Activated CD8-positive, alpha-beta memory T cell treated with anti-CD3 and anti-CD28 coated beads, Interleukin-2, amount 10 ng/mL, durations not matched to agents 7 days and 5 days (primary cell): ENCODE measurements at places on chromosomes 16 and 17. TPM values are rescaled to one million over a fixed set of nuclear protein-coding genes. Genes with fewer than 3 reads are reported as not detected.

DNA sequence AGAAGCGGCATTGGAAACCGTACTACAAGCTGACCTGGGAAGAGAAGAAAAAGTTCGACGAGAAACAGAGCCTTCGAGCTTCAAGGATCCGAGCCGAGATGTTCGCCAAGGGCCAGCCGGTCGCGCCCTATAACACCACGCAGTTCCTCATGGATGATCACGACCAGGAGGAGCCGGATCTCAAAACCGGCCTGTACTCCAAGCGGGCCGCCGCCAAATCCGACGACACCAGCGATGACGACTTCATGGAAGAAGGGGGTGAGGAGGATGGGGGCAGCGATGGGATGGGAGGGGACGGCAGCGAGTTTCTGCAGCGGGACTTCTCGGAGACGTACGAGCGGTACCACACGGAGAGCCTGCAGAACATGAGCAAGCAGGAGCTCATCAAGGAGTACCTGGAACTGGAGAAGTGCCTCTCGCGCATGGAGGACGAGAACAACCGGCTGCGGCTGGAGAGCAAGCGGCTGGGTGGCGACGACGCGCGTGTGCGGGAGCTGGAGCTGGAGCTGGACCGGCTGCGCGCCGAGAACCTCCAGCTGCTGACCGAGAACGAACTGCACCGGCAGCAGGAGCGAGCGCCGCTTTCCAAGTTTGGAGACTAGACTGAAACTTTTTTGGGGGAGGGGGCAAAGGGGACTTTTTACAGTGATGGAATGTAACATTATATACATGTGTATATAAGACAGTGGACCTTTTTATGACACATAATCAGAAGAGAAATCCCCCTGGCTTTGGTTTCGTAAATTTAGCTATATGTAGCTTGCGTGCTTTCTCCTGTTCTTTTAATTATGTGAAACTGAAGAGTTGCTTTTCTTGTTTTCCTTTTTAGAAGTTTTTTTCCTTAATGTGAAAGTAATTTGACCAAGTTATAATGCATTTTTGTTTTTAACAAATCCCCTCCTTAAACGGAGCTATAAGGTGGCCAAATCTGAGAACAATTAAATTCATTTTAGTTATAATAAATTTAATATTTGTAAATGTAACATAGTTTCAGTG, 1.7 kb downstream of the HEXIM1 start:
- H3K4me1 ChIP-seq: peaks cover 38% of the 10 kb centered on the region
- H3K27me3 ChIP-seq: peaks cover 2% of the 10 kb centered on the region
- peak overlapping the region; percentile 100 for H3K27ac ChIP-seq
- peak; percentile 68 for DNase-seq
- H3K4me3 ChIP-seq: peak overlapping the region; percentile 99
- H3K36me3 ChIP-seq: peaks cover 12% of the 10 kb centered on the region

- H3K4me1 ChIP-seq: no peaks in the 10 kb centered on the region
- no peak for DNase-seq
- H3K27ac ChIP-seq: no peak overlapping the region
- peaks cover 48% of the 10 kb centered on the region for H3K27me3 ChIP-seq
- H3K4me3 ChIP-seq: no peak overlapping the region
Measured at GRCh38 chr16:24291932-24292331, 35.8 kb downstream of the CACNG3 start.

Gene SEPTIN12
- total RNA-seq: not detected

GRCh38 chr16:74635303-74635702, 28.4 kb upstream of the GLG1 start:
- peaks cover 3% of the 10 kb centered on the region for H3K4me1 ChIP-seq
- no peak for DNase-seq
- no peak overlapping the region for H3K4me3 ChIP-seq
- H3K27ac ChIP-seq: no peak overlapping the region

Gene PRR29
- total RNA-seq: 1.5 TPM

DNA sequence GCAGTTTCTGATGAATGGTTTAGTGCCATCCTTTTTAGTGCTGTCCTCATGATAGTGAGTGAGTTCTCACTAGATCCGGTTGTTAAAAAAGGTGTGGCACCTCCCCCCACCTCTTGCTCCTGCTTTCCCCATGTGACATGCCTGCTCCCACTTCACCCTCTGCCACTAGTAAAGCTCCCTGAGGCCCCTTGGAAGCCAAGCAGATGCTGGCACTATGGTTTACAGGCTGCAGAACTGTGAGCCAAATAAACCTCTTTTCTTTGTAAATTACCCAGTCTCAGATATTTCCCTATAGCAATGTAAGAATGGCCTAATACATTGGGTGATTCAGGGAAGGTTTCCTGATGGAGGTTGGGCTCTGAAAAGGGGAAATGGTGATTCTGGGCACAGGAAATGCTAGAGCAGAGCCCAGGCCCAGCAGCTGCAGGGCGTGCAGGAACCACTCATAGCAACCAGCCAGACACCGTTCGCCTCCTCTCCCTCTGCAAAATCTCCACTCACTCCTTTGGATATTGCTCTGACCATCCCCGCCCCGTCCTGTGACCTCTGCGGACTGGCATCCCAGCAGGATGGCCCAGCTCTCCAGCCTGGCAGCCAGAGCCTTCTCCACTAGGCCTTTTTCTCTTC, 2.6 kb upstream of the ADORA2B start:
- no peak overlapping the region for H3K27ac ChIP-seq
- DNase-seq: no peak
- H3K36me3 ChIP-seq: no peaks in the 10 kb centered on the region
- peaks cover 12% of the 10 kb centered on the region for H3K4me1 ChIP-seq

- H3K4me3 ChIP-seq: no peak overlapping the region
- peaks cover 13% of the 10 kb centered on the region for H3K36me3 ChIP-seq
- no peak overlapping the region for H3K27ac ChIP-seq
- DNase-seq: no peak
- peaks cover 18% of the 10 kb centered on the region for H3K4me1 ChIP-seq
Measured at GRCh38 chr17:45425125-45425983, 7.3 kb downstream of the ARHGAP27 start.

GRCh38 chr17:64281962-64282752, 19.1 kb upstream of the TEX2 start:
- no peaks in the 10 kb centered on the region for H3K36me3 ChIP-seq
- no peak overlapping the region for H3K4me3 ChIP-seq
- no peaks in the 10 kb centered on the region for H3K27me3 ChIP-seq
- H3K4me1 ChIP-seq: peaks cover 5% of the 10 kb centered on the region
- DNase-seq: peak; percentile 59

DNA sequence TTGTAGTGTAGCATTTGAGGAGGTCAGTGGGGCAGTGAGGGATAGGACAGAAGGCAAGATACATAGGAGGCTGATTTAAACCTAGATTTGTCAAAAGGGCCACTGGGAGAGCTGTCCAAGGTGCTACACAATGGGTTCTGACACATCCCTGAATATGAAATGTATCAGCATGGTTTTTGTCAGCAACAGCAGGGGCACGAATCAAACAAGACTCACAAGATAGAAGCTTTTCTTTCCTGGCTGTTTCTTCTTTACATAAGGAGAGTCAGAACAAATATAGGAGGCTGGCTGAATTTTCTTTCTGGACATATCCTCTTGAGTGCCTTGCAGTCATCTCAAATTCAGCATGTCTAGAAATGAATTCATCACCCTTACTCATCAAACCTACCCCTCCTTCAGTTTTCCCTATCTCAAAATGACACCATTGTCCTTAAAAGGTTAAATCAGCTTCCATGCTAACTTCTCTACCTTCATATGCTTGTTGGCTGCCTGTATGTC, 130.5 kb downstream of the NPIPB5 start:
- peak; percentile 42 for DNase-seq
- H3K4me1 ChIP-seq: no peaks in the 10 kb centered on the region
- H3K27ac ChIP-seq: no peak overlapping the region

DNA sequence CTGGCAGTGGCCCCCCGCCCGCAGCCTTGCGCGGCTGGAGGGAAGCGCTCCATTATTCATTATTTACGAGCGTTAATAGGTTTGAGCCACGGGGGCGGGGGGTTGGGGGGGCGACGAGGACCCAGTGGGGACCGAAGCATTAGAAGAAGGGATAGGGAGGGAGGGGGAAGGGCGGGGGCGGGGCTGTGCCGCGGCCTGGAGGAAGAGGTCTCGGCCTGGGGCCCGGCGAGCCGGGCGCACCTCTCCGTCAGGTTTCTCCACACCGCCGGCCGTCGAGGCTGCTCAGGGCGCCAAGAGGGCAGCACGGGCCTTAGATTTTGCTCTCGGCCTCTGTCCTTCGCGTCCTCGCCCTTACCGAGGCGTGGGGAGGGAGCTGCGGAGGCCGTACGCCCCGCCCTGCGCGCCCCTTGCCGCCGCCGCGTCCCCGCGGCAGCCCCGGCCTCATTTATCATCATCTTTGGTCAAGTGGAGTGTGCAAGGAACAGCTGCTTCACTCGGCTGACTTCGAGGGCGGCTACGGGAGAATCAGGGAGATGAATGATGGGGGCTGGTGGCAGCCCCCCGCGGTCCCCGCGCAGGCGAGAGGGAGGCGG, 54.2 kb downstream of the SREBF1 start:
- H3K4me3 ChIP-seq: peak overlapping the region; percentile 47
- peaks cover 30% of the 10 kb centered on the region for H3K27me3 ChIP-seq
- no peak for DNase-seq
- no peaks in the 10 kb centered on the region for H3K36me3 ChIP-seq
- H3K4me1 ChIP-seq: peaks cover 5% of the 10 kb centered on the region

Gene RMI2
- total RNA-seq: 65.9 TPM

Gene NPIPA8
- 12.4 TPM for total RNA-seq

Gene SLC13A2
- total RNA-seq: not detected

GRCh38 chr16:75774197-75774596, 47.9 kb upstream of the CPHXL start:
- DNase-seq: no peak
- no peak overlapping the region for H3K27ac ChIP-seq
- no peaks in the 10 kb centered on the region for H3K36me3 ChIP-seq
- H3K27me3 ChIP-seq: peaks cover 44% of the 10 kb centered on the region
- no peak overlapping the region for H3K4me3 ChIP-seq
- H3K4me1 ChIP-seq: no peaks in the 10 kb centered on the region

Gene NLK
- total RNA-seq: 13.1 TPM

Gene KRTAP4-4
- total RNA-seq: not detected
